ENCODE measurements at places on chromosomes 7 and 10.
A peak's percentile ranks its signal among the peaks of the same experiment; 100 is the strongest.

DNA sequence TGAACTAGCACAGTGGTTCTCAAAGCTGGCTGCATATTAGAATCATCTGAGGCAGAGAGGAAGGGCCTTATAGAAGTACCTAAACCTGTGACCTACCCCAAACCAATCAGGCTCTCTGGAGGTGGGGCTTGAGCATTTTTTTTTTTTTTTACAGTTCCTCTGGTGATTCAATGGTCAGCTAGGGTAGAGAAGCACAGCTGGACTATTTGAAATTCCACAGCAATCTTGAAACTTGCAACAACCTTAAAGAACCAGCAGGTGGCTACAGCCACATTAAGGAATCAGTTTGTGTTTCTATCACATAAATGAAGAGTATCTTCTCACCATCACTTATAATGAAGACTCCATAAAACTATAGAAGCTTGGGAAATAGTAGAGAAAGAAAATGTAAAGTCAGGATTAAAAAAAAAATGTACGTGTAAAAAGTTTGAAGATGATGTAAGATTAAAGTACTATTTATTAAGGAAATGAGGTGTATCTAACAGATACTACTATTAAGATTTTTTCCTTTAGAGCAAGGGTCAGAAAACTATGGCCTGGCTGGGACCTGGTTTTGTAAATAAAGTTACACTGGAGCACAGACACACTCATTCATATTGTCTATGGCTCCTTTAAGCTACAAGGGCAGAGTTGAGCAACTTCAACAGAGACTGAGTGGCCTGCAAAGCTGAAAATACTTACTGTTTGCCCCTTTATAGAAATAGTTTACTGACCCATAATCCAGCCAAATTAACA is 3.8 kb downstream of the RTKN2 start:
- DNase-seq = no peak

- DNase-seq = no peak
These were observed 26.8 kb downstream of the ELFN1 start for GRCh38 chr7:1696671-1697498.

DNA sequence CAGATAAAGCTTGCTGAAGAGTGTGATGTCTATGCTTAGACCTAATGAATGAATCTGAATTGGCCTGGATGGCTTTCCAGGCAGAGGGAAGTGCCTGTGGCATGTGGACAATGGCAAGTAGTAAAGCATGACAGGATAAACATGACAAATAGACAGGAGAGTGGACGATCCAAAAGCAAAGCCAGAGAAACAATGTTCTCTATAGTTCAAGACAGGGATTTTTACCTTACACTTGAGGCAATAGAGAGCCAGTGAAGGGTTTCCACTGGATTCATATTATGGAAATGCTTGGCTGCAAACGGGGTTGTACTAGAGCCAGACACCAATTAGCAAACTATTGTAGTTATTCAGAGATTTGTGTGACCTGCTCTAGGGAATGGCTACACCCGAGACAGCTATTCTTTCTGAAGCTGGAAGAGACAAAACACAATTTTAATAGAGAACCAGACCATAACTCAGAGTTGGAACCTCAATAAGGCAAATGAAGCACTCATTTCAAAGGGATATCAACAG is 2.3 kb downstream of the AGMO start:
- DNase-seq = no peak

GRCh38 chr7:131173145-131173890 is 154.4 kb upstream of the MKLN1 start:
- DNase-seq = no peak

DNA sequence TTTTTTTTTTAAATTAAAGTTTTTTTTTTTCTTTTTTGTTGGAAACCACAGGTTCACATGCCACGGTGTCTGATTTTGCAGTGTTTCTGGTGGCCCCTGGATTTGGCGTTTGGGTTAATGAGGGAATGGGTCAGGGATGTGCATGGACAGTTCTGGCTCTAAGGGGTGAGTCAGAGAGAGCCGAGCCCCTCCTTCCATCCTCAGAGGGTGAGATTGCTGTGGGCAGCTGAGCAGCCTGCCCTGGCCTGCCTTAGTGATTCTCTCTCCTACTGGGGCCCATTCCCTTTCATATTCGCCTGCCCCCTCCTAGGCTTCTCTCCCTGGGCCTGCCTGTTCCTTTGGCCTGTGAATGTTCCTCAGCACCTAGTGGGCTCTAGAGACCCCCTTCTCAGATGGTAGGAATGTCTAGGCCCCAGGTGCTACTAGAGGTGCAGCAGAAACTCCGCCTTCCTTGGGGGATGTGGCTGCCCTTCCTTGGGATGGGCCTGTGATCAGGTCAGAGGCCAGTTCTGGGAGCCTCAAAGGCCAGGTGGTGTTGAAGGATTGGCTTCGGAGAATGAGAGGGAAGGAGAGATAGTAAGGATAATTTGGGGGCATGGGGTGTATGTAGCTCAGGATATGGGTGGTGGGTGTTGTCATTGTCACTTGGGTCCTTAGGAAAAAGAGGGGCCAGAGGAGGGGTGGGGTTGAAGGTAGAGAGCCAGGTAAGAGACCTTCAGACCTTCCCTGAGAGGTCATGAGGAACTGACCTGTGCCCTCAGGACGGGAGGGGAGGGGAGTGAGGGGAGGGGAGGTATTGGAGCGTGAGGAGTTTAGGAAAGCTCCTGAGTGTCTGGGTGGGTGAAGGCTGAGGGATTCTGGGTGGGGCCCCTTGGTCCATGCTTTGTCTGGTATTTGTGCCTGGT is 19.8 kb downstream of the TSPAN14 start:
- DNase-seq = no peak

GRCh38 chr7:36620166-36620708 is 104.1 kb downstream of the AOAH start:
- no peak for DNase-seq

DNA sequence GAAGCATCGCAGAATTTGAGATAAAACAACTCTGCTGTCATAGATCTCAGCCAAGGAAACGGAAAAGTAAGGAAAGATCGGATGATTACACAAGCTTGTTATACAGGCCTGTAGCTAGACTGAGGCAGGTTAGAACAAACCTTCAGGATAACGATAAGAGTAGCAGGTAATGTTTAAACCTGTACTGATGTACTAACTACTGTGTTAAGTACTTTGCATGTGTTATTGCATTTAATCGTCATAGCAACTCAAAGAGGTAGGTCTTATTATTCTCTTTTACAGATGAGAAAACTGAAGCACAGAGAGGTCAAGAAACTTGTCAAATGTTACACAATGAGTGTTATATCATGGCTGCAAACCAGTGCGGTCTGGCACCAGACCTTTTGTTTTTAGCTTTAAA is 352.5 kb downstream of the GPAM start:
- no peak for DNase-seq

GRCh38 chr7:44489955-44490350 is 505 bp downstream of the NUDCD3 start:
- peak; percentile 55 for DNase-seq

- DNase-seq = no peak
These were observed 35.4 kb downstream of the AKR1B15 start for GRCh38 chr7:134584290-134584689.

DNA sequence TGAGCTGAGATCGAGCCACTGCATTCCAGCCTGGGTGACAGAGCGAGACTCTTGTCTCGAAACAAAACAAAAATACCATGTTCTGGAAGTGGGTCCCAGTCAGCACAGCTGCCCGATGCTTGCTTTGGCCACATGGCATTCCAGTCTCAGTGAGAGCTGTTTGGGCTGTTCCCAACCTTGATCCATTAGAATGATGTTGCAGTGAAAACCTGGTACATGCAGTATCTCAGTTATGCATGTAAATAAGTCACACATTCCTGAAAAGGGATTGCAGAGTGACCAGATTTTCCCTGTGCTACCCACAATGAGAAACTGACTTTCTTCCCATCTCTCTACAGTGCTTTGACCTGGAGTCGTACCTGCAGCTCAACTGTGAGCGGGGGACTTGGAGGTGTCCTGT is 15.4 kb downstream of the ZMIZ2 start:
- DNase-seq = no peak

GRCh38 chr7:36456138-36456537 is 66.5 kb downstream of the ANLN start:
- DNase-seq = no peak

DNA sequence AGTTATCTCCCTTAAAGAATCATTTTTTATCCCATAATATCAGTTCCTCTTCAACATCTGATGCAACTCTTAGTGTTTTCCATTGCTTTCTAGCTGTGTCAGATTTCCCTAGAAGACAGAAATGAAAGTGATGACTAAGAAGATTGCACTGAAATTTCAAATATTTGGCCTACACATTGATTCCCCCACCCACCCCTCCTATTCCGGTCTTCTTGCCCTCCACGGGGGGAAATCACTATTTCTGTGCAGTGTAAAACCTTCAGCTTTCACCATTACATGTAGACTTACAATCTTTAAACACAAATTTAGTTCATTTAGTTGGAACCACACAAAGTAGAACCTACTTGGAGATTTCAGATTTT is 63.7 kb upstream of the IL6 start:
- DNase-seq = no peak

DNA sequence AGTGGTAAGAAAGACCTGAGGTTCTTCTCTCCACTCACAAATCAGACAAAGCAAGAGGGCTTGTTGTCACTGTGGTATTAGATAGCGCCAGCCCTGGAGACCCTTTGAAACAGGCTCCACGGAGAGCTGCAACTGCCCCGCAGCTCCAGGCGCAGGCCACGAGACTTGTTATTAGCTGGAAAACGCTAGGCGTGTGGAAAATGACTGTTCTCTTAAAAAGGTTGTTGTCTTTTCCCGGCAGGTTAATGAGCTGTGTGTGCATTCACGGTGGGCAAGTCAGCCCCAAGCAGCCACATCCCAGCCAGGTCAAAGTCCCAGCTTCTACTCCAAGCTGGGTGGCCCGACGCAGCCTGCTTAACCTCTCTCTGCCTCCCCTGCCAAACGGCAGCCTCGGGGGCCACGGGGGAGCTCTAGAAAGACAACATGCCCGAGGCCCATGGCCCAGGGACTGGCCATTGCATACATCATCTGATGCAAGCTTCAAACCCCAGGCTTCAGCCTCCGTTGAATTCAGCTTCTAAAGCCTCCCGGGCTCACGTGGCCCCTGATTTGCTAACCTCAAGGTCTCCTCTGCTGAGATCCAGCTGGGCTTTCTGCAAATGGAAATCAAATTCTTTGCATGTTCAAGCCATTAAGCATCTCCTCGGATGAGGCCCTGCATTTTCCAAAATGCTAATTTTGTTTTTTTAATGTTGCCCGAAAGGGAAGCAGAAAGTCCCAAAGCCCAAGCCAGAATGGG is 61.3 kb upstream of the DNAAF5 start:
- DNase-seq = no peak

GRCh38 chr7:91512958-91513357 is 248.7 kb downstream of the FZD1 start:
- DNase-seq = no peak

GRCh38 chr10:824946-825345 is 106.6 kb downstream of the LARP4B start:
- DNase-seq = no peak

DNA sequence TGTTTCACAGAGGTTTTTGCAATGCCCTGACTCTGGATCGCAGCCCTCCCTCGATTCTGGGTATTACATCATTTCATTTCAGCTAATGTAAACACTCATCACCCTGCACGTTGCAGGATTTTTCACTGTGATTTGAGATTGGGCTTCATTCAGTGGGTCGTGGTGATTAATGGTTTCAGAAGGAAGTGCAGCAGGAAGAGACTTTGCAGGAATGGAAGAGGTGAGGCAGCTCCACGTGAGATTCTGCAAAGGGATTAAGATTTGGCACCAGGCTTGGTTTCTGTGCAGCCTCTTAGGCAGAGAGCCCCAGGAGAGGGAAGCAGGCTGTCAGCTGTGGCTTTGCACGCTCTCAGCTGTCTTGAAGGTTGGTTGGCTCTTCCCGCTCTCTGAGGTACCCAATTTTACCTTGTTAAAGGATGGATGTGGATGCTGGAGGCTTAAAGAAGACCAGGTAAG is 95.2 kb downstream of the PLCE1 start:
- no peak for DNase-seq

DNA sequence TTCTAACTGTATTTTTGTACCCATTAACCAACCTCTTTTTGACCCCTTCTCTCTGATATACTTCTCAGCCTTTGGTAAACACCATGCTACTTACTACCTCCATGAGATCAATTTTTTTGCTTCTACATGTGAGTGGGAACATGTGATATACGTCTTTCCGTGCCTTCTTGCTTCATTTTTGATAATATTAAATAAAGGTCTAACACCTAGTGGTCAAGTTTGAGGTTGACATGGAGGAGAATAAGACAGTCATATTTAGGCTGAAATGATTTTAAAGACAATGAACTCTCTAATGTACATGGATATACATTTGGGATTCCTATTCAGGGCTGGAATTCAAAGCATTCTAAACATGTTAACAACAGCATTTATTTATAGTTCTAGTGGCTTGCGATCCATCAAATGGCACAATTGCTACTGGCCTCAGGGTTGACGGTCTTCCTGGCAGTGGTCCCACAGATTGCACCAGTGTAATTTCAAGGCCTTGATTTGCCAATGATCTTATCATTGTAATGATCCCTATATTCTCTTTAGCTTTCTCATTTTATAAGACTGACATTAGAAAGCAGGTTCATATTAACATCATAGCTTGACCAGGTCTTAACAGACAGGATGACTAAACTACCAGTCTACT is 315.9 kb upstream of the ETV1 start:
- no peak for DNase-seq

GRCh38 chr7:99672573-99672972 is 7.2 kb downstream of the CYP3A5 start:
- DNase-seq = no peak

- no peak for DNase-seq
These were observed 12.4 kb upstream of the ACTA2 start for GRCh38 chr10:88964869-88965415.

GRCh38 chr7:523347-524336 is 4.0 kb upstream of the PDGFA start:
- no peak for DNase-seq

- DNase-seq = no peak
These were observed 64.0 kb downstream of the CACNB2 start for GRCh38 chr10:18204039-18204835.

DNA sequence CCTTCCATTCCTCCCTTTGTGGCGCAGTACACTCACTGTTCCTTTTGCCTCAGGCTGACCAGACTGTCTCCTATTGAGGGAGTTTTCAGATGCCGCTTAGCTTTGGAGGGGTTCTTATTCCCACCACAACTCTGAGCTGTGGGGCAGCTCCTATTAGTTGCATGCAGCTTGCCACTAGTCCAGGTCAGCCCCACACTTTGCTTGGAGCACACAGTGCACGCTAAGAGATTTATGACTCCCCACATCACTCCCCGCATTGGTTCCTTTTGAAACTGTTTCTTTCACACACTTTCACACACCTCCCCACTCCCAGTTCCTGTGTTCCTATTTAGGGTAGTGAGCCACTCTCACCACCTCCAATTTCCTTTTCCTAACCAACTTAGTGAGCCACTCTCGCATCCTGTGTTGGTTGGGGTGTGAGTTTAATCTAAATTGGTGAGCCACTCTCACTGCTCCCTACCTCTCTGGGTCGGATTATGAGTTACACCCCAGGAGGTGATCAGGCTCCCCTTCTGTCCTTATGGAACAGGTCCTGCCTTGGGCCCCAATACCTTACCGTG is 10.4 kb upstream of the ZNF485 start:
- peak; percentile 23 for DNase-seq

DNA sequence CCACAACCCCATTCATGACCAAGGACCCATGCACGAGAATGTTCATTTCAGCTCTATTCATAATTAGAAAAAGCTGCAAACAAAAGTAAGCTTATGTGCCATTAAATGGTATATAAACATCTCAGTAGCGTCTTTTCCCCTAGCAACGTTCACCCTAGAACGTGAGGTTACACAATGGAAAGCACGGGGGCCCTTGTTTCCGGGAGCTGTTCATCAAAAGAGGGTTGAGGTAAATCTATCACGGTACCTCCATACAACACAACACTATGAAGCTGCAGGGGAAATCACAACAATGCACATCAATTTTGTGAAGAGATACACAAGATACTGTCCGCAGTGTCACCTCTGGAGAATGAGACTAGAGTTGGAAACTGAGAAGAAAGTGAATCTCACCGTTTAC is 80.9 kb upstream of the DDC start:
- no peak for DNase-seq
